ENCODE measurements at places on chromosomes 1 and 21.

DNA sequence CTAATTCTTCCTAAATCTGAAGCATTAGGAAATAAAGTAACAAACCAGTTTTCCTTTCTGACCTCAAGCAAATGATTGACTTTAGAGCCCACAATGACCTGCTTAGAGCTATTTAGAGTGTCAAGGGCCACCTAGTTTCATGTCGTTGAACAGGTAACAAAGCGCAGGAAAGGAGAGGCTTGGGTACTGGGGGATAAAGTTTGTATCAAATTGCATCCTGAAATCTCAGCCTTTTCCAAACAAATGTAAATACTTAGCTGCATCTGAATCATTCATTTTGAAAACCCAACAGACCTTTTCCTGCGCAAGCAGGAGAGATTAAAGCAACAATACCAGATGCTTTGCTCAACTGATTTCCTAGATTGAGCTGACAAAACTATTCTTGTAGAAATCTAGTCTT lies 121.2 kb downstream of the NRIP1 start:
- DNase-seq, result no peak

DNA sequence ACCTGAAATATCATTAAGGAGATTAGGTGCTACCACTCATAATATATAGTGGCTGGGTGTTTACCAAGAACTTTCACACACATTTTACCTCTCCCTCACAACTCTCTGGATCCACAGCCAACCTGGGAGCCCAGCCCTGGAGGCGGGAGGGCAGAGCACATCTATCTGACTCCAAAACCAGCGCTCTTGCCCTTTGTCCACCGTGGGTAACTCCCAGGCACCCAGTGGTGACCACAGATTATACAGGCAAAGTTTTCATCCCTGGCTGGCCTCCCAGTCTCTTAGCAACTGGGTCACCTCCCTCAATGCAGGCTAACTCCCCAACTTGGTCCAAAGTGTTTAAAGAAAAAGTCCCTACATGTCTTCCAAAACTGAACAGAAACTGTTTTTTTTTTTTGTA lies 2.4 kb downstream of the PAQR7 start:
- no peak for DNase-seq

GRCh38 chr1:31900790-31901189 lies 37.4 kb downstream of the PTP4A2 start:
- DNase-seq, result no peak

DNA sequence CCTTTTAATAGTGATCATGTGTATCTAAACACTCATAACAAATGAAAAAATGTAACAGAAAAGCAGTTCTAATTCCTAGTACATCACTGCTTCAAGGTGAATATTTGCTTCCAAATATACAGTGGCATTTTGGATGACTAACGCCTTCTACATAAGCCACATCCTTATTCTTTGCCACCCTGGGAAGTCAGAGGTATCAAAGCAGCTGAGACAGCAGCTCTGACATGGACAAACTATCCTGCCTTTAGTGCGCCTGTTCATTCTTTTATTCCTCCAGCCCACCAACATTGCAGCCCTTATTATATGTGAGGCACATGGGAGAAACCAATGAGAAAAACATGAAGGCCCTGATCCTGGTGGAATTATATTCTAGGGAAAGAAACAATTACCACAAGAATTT lies 183.0 kb downstream of the APP start:
- DNase-seq, result no peak

DNA sequence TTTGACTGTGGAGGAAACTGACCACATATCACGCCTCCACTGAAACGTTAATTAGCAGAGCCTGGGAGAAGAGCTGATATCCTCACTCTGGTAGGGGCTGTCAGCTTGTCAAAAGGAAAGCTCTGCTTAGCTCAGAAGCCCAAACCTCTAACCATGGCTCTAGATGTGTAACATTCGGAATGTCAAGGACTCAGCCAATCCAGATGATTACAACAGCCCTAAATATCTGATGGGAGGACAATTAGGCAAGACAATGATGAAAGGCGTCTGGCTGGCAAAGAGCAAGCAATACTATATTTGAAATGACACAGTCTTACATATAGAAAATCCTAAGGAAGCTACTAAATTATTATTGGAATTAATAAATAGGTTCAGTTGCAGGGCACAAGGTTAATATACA lies 45.7 kb upstream of the COX20 start:
- DNase-seq, result no peak
